ENCODE measurements at places on chromosomes 11 and 22.

DNA sequence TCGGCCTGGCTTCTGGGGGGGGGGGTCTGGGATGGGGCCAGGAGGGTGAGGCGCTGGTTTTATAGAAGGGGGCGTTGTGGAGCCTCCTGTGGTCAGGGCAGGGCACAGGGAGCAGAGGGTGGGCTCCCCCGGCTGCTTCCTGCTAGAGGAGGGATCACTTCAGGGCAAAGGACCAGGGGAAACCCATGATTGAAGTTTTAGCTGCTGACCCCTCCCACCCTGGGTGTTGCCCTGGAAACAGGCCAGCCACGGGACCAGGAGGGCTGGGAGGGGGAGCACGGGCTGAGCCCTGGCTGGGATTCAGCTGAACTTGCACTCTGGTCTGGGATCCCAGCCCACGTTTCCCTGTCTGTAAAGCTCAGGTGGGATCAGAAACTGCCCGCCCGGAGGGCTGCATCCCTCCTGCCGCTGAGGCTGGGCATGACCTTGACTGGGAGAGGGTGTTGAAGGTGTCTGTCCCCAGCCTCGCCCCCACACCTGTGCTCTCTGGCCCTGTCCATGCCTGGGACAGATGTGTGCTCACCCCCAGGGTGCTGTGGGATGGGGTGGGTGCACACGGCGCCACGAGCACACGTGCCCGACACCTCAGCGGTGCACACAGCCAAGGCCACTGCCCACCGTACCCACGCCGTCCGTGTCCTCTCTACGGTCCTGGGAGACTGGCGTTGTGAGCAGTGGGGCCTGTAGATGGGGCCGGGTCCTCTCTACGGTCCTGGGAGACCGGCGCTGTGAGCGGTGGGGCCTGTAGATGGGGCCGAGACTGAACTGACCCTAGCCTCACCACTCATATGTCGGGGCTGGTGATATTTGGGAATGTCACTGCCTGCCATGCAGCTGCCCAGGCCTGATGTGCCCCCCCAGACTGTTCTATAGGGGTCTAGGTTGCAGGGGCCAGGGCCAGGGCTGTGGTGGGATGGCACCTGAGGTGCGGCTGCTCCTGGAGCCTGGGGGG lies 2.3 kb downstream of the TSPAN4 start:
- peak; percentile 86 for DNase-seq

GRCh38 chr22:46058591-46059519 lies 81.9 kb upstream of the WNT7B start:
- no peak for DNase-seq

- no peak for DNase-seq
These were observed 8.4 kb upstream of the MMP12 start for GRCh38 chr11:102883141-102883540.

GRCh38 chr11:67498544-67498972 lies 6.6 kb downstream of the PITPNM1 start:
- DNase-seq = no peak

DNA sequence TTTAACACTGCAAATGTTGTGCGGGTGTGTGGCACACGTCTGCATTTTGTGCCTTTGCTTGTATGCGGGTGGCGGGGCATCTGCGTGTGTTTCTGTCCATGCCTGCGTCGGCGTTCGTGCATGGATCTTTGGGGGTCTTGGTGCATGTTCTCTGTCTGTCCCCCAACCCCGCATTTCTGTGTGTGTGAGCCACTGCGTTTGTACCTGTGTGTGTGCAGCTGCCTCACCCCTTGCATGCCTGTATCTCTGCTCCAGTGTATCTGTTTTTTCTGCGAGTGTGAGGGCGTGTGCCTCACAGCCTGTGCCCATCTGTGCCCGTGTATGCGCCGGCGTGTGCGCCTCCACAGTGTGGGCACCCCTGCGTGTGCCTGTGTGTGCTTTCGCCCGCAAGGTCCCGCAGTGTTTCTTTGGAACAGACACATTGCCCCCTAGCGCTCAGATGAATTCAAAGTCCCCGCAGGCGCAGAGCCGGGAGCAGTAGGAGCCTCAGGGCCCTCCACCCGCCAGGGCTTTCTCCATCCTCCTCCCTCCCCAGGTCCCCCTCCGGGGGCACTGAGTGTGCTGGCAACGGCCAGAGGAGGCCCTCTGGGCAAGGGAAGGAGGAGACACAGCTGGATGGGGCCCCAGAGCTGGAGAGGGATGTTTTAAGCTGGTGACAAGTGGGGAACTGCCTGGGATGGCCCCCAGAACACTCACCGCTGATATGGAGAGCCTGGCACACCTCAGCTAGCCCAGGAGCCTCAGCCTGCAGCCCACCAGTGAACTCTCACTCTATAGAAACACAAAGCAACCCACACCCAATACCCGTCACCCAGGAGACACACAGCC lies 3.1 kb upstream of the MN1 start:
- DNase-seq = peak; percentile 86

DNA sequence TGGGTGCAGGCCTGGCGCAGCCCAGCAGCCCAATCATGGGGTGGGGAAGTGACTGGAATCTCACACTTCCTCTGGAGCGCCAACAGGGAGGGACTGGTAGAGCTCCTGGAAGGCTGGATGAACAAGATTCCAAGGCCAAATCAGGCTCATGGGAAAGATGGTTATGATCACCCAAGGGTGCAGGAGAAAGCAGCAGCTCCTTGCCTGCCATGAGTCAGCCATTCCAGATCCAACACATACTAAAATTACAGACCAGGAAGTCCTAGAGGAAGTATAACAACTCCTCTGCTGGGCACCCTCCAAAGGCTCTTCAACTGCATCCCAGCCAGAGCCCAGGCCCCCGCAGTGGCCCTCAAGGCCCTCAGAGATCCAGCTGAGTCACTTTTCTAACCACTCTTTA lies 427.3 kb downstream of the TENM4 start:
- DNase-seq = peak; percentile 8
